ENCODE measurements at places on chromosomes 5 and 9. TPM values are rescaled to one million over a fixed set of nuclear protein-coding genes. Genes with fewer than 3 reads are reported as not detected.

Gene TAF11L4
- polyA plus RNA-seq, result not detected

Gene WNT8A
- polyA plus RNA-seq, result 0.15 TPM

Gene FRMPD1
- 1.0 TPM for polyA plus RNA-seq

Gene GLRA1
- 0.13 TPM for polyA plus RNA-seq

Gene CDKN2A
- 0.35 TPM for polyA plus RNA-seq

- DNase-seq, result no peak
Measured at GRCh38 chr9:22036866-22037626, 27.9 kb upstream of the CDKN2B start.

GRCh38 chr5:21817668-21818369, 1035.3 kb downstream of the CDH12 start:
- peak; percentile 10 for DNase-seq

DNA sequence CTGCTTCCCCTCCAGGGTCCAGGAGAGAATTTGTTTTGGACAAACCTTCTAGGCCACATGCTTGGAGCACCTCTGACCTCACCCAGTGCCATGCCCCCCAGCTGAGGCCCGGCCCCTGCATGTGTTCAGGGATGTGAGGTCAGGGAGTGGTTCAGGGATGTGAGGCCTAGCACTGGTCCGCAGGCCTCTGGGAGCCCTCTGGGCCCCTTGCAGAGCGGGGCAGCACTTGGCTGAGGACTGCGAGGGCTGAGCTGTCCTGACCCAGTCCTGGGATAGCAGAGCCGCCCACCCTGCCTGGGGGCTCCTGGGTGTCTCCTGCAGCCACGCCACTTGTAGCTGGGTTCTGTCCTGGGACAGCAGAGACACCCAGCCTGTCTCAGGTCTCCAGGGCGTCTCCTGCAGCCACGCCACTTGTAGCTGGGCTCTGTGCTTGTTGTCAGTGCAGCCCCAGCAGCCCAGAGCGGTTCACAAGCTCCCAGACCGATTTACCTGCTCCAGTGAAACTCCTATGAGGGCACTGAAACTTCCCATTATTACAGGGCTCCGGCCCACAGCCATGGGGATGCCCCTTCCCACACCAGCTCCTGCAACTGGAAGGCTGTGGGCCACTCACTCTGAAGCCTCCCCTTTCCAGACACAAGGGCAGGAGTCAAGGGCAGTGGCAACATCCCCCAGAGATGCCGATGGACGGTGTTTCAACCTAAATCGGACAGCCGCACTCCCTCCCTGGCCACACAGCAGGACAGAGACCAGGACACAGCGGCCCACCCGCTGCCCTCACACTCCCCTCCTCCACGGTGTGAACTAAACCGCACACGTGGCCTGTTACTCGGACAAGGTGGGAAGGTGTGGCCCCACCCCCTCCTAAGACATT, 5.4 kb upstream of the CEP72 start:
- no peak for DNase-seq

DNA sequence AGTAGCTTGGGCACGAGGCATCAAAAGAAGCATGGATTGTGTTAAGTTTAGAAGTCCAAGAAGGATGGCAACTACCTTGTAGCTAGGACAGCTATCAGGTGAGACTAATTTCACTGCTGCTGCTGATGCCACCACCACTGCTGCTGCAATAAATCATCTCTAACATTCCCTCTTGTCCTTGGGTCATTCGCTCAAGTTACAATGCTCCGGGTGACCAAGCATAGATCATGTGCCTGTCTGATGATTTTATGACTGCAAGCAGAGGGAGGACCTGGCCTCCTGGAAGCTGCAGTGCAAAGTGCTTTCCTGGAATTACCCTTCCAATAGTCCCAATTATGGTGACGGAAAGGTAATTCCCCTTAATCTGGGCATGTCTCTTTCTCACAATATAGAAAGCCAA, 334.4 kb downstream of the PRELID2 start:
- DNase-seq, result peak; percentile 56

DNA sequence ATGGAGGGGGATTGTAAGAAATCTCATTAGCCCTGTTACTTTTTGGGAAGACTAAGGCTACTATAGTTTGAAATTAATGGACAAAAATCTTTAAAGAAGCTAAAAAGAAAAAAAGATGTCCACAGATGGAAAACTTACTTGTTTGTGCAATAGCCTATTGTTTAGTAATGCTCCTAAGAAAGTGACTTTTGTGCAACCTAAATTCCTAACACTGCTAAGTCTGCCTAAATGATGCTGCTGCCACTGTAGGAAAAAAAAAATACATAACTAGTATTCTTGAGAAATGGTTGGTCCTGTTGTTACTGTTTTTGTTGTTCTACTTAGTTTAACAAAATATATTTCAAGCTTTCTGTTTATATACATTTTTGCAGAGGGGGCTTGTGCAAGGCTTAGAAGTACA, 108.2 kb upstream of the NR3C1 start:
- no peak for DNase-seq

DNA sequence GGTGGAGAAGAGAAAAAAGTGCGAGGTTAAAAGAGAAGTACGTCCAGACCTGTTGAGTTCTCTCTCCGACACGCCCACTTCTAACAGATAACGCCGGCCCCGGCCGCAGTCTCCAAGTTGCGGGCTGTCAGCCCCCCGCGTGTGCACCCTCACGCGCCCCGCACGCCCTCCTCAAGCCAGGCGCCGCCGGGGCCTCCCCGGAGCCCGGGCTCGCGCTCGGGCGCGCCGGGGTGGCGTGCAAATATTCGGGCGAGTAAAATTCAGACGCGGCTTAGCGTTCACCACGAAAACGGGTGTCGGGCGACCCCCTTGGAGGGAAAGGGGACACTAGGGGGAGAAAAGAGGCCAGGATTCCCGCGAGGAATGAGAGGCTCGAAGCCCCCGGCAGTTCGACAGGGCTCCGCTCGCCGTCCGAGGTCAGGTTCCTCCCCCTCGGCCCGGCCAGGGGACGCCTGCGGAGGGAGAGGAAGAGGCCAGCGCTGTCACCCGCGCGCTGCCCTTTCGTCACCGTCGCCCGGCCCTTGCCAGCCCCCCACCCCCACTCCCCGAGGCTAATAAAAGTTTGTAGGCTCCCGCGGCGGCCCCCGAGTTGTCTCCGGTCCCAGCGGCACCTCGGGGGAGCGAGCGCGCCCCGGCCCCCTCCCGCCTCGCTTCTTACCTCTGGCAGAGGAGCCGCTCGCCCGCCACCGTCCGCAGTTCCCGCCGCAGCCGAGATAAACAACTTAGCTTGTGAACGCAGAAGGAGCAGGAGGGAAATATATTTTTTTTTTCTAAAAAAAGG, 743 bp downstream of the NR3C1 start:
- peak; percentile 43 for DNase-seq

DNA sequence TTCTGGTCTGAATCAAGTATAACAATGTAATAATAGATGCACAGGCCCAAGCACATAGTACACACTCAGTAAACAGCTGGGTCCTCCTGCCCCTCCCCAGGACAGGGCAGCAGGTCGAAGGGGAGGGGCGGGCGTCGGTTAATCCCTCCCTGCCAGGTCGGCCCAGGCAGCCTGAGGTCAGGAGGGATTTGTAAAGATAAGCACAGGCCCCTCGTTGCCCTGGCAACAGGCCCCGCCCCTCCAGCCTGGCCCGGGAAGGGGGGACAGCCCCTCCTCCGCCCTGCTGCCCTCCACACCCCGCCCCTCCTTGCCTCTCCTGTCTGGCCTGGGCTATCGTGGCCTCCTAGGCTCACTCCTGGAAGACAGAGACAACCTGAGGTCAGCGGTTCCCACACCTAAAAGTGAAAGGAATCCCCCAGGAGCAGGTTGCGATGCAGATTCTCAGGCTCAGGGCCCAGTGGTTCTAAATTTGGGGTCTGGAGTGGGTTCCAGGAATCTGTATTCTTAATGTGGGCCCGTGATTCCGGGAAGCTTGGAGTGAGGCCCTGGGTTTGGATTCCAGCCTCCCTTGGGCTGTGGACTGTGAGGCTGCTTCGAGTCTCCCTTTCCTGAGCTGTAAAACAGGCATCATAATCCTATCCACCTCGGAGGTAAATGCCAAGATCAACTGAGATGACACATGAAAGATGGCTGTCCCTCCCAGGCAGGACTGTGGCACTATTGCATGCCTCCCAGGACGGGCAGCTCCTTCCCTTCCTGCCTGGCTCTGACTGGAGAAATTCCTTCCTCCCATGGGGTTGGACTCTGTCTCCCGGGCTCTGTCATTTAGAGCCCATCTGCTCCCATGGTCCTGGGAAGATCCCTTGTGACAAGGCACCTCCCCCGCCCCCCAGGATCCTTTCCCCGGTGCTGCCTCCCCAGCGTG, 4.4 kb downstream of the CRB2 start:
- DNase-seq, result no peak

- DNase-seq, result no peak
Measured at GRCh38 chr9:110298043-110298605, 39.5 kb downstream of the TXNDC8 start.

- no peak for DNase-seq
Measured at GRCh38 chr9:73118898-73119554, 32.6 kb upstream of the ANXA1 start.

DNA sequence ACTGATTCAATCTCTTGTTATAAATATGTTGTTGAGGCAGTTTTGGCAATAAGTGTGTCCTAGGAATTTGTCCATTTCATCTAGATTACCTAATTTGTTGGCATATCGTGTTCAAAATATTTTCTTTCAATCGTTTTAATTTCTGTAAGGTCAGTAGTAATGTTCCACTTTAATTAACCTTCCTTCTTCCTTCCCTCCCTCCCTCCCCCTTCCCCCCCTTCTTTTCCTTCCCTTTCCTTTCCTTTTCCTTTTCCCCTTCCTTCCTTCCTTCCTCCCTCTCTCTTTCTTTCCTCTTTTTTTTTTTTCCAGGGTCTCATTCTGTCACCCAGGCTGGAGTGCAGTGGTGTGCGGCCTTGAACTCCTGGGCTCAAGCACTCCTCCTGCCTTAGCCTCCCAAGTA, 27.1 kb downstream of the CD14 start:
- DNase-seq, result no peak

DNA sequence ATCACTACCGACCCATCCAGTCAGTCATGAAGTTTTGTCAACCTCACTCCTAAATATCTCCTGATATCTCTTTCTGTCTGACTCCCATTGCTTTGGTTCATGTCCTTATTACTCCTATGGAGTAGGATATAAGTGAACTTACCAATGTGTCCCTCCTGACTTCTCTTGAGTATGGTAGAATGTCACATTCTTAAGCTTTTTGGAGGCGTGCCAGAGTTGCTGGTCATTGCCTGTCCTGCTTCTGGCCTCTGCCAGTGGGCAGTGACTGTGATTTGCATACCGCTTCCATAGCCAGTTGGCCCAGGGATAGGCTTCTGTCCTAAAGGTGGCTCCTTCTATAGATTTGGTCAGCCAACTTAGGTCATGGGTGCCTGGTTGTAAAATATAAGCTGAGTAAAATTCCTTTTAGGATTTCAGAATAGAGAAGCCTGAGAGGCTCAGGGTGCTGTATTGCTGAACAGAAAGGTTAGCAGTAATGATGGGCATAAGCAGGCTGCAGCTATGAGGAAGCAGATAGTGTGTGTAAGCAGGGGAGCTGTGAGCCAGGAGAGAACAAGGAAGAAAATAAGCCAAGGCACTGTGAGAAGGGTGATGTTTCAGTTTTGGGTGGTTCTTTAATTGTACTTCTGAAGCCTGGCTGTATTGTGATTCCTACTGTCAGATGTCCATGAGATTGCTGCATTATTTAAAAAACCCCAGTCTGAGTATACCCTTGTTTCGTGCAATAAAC, 16.1 kb upstream of the MARCHF3 start:
- DNase-seq, result no peak

Measured in left kidney (tissue), 8 donors.